Inflammatory macrophage treated with lipopolysaccharide for 4 hours (primary cell): ENCODE measurements at places on chromosomes 16 and 17.

DNA sequence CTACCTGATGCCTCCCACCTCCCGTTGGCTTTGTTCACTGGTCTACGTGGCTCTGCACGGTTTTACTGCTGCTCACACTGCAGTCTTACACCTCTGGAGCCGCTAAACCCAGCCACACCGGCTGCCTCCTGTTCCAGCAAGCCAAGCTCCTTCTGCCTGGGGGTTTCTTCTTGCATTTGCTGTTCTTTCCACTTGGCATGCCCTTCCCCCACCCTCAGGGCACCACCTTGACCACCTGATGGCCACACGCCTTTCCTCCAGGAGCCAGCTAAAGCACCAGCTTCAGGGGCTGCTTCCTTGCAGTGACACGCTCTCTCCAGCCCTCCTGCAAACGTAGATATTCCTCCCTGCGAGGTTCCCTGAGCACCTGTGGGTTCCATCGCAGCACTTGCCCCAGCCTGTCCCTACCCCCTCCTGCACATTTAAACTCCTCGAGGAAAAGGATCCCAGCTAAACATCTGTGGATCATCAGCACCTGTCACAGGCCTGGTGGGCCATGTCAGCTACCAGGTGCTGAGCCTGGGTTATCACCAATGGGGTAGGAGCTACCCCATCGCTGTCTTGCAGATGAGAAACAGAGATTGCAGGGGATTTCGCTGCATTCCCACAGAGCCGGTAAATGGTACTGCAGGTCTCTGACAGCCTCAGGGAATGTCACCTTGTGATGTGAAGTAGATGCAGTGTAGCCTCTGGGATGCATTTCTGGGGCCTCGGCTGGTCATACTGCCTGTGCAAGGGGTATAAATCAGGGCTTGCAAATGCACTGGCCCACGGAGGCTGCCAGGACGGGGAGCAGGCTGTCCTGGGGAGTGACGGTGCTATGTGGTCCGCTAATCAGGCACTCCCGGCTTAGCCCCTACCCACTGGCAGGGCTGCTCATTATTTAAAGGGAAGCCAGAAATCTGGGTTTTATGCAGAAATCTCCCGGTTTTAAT is 285.2 kb downstream of the CPPED1 start:
- no peak for DNase-seq

DNA sequence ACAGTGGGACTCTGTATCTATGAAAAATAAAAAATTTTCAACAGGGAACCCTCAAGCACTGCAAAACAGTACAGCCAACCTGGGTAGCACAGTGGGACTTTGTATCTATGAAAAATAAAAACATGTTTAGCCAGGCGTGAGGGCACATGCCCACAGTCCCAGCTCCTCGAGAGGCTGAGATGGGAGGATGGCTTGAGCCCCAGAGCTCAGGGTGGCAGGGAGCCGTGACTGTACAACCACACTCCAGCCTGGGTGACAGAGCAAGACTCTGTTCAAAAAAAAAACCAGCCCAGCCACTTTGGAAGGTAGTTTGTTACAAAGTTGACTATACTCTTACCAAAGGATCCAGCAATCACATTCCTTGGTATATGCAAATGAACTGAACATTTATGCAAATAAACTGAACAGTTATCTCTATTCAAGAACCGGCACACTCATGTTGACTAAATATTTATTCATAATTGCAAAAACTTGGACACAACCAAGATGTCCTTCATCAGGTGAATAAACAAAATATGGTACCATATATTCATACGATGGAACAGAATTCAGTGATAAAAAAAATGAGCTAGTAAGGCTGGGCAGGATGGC is 5.2 kb downstream of the RPH3AL start:
- DNase-seq: no peak

- no peak for DNase-seq
These were observed 244.2 kb downstream of the SNX29 start for GRCh38 chr16:12220766-12221165.

- DNase-seq: no peak
These were observed 969.7 kb downstream of the CDH11 start for GRCh38 chr16:64151990-64152767.

DNA sequence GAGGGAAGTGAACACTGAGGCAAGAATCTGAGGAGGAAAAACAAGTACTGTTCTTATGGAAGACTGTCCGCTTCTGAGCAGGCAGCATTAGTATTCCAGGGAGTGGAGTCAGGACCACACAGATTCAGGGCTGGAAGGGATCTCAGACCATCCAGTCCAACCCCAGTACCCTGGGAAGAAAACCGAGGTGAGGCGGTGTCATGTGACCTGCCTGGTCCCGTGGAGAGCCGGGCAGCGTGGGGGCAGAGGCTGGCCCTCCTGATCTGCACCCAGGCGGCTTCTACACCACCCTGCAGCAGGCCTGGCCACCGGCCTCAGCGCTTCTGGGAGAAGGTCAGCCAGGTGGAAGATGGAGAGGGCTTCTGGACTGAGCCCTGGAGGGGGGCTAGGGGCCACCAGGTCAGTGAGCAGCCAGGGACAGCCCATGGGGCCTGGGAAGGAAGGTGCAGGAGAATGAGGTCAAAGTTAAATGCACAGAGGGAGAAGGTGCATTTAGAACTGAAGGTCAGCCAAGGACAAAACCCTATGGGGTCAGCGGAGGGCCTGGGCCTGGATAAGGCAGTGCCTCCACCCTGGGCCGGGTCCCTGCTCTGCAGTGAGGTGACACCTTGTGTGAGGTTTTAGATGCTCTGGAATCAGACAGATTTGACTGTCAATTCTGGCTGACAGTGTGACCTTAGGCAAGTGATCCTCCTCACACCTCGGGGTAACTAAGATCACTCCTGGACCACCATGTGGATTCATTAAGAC is 45.9 kb downstream of the VAC14 start:
- DNase-seq: no peak

- DNase-seq: no peak
These were observed 161.8 kb downstream of the RPTOR start for GRCh38 chr17:80706463-80706867.

GRCh38 chr17:1617620-1618174 is 10.9 kb downstream of the SLC43A2 start:
- peak; percentile 51 for DNase-seq

- DNase-seq: no peak
These were observed 250.2 kb downstream of the GRIN2A start for GRCh38 chr16:9932000-9932399.
